CD4-positive, alpha-beta T cell treated with Interleukin-4 for 1 hour (primary cell): ENCODE measurements at places on chromosomes 2 and 18.

DNA sequence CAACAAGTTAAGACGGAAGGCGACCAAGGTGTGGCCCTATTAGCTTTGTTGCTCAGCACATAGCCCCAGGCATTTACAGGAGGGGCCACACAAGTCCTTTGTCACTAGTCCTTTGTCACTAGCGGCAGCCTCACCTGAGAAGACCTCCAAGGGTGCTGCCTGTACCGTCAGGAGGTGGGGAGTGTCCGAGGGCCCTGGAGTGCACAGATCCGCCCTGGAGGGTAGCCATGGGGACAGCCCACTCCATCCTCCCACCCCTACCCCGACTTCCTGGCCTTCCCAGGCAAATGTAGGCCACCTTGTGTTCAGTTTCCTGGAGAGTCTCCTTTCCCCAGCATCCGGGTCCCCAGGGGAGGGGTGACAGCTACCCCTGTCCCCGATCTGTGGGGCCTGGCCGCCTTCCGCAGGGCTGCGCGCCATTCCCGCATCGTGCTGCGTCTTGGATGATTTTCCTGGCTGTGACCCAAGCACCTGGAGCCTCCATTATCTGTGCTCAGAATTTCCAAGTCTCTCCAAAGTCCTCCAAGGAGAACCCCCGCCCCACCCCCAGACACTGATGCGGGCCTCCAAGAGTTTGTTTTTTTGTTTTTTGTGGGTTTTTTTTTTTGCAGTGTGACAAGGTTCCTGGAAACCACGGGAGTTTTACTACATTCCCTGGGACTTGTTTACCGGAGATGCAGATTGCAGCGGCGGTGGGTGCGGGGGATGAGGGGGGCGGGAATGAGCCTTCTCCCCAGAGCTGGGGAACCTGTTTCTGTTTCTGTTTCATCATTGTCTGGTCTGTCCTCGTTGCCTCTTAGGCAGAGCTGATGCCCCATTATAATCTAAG, 28.6 kb downstream of the TEX44 start:
- DNase-seq, result no peak

DNA sequence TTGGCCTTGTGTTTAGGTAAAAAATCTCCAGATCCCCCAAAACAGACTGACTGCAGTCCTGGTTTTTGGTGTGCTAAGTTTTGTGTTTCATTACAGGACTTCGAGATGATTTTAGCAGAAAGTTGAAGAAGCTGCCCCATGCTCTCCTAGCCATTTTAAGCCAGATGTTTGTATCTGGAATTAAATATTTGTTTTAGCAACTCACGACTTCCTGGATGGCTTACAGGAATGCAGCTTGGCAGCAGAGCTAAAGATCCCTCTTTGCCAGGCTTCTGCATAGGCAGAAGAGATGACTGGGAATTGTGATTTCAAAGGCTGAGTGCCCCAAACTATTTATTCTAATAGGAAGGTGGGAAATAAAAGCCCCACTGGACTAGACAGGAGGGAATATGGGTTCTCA, 31.1 kb downstream of the ONECUT2 start:
- DNase-seq, result no peak

DNA sequence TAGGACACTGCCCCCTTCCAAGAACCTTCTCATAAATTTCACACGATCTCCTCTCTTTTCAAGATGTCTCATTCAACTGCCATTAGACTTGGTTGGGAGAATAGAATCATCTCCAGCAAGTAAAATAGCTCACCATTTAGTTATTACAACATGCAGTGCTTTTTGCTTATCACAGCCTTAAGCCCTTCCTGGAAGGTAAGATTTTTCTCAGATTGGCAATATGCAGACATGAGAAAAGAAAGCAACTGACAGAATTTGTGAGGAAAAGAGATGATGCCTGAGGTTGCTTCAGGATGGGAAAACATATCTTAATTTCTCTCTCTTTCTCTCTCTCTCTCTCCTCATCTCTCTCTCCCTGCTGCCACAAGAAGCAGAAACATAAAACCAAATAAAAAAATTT, 855.1 kb upstream of the ACVR2A start:
- DNase-seq, result no peak

- DNase-seq, result no peak
These were observed 22.9 kb downstream of the IGFBP5 start for GRCh38 chr2:216672466-216672865.
